Osteocyte (in vitro differentiated cells): ENCODE measurements at places on chromosomes 16 and 17. TPM values are rescaled to one million over a fixed set of nuclear protein-coding genes. Genes with fewer than 3 reads are reported as not detected.

DNA sequence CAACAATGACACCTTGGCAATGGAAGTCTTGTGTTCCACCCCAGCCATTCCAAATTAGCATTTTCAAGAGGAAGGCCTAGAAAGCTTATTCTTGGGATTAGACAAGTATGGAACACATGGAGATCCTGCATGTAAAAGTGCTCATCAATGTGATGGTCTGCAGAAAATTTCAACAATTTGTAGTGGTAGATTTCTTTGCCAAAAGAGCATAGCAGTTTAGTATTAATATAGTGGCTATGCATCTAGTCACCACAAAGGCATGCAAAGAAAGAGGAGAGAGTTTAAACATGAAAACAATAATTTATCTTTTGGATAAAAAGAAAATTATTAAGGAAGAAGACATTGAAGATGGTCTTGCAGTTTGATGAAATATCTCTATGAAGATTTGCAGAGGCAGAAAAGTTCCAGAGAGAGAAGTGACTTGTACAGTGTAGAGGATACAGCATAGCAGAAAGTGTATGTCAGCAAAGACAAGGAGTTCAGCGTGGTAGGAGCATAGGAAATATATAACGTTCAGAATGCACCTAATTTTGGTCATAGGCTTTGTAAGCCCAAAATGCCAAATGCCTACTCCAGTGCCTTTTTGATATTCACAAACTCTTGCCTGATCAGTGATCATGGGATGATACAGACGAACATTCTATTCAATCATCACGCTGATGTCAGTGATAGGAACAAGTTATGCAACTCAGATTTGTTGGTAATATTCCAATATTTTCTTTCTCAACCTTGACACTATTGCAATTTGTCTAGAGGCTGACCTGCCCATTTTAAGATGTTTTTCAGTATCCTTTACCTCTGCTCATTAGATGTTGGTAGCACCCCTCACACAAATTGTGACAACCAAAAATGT, 727.9 kb upstream of the SOX9 start:
- DNase-seq, result no peak

DNA sequence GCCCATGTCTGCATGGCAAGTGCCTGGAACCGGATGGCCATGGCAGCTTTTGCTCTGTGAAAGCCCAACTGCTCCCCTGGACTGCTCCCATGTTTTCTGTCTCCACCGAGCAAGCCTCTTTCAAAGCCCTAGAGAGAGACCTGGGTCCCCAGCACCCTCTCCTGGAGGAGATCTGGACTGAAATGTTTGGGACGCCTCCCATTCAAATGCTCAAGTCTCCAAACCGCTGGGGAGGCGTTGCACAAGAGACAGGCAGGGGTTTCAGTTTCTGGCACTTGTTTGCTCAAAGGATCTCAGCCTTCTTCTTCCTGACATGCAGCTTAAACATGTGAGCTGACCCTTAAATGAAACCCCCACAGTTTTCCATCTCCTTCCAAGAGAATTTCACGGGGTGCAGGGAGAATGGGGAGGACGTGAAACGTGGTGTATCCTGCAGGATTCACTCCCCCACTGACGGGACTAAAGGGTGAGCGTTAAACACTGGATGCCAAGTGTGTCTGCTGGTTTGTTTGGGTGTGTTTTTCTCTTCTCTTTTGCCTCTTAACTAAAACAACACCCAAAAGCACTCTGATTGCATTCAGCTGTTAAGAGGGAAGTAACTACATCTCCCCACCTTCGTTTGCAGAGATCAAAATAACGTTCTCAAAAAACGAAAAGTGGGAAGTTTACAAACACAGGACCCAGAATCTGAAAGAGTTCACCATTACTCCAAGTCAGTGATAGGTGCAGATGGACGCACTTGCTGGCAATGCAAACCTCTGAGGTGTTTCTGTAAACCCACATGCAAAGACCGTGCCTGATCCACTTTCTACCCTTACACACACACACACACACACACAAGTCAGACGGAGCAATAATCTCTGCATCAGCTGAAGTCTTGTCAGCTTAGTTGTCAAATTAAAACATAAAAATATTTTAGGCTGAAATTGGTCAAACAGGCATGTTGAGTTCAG, 256.9 kb downstream of the C16orf95 start:
- DNase-seq, result no peak

GRCh38 chr17:33375103-33375502, 82.0 kb upstream of the ASIC2 start:
- DNase-seq, result no peak

- no peak for DNase-seq
These were observed 19.8 kb downstream of the FMNL1 start for GRCh38 chr17:45241328-45242028.

- no peak for DNase-seq
These were observed 4.7 kb downstream of the DLX3 start for GRCh38 chr17:49990331-49990730.

- DNase-seq, result no peak
These were observed 41.0 kb upstream of the ZNF750 start for GRCh38 chr17:82880620-82881323.

- DNase-seq, result no peak
These were observed 50.7 kb upstream of the DOC2B start for GRCh38 chr17:231966-232807.

DNA sequence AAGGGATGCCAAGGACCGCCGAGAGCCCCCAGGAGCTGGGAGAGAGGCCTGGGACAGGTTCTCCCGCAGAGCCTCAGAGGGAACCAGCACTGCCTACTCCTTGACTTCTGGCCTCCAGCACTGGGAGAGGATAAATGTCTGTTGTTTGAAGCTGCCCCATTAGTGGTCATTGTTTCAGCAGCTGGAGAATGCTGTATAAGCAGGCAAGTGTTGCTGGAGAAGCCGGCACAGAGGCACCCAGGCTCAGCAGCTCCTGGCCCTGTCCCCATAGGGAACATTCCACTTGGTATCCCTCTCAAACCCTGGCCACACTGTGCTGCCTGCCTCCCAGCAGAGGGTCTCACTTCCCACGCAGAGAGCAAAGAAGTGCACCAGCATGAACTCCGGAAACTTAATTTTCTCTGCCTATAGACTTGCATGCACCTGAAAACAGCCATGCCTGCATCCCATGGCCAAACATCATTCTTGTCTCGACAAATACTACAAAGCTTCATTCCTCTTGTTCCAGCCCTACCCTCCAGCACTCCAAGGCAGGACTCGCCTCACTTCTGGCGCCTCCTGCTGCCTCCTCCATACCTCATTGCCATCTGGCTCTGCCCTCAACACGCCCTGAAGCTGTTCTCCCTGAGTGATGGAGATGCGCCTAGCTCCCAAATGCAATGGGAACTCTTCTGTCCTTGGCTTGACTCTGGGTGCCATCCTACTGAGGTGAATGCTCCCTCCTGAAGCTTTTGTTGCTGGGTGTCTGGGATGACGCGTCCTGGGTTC, 88.1 kb downstream of the DNAH17 start:
- DNase-seq, result no peak

DNA sequence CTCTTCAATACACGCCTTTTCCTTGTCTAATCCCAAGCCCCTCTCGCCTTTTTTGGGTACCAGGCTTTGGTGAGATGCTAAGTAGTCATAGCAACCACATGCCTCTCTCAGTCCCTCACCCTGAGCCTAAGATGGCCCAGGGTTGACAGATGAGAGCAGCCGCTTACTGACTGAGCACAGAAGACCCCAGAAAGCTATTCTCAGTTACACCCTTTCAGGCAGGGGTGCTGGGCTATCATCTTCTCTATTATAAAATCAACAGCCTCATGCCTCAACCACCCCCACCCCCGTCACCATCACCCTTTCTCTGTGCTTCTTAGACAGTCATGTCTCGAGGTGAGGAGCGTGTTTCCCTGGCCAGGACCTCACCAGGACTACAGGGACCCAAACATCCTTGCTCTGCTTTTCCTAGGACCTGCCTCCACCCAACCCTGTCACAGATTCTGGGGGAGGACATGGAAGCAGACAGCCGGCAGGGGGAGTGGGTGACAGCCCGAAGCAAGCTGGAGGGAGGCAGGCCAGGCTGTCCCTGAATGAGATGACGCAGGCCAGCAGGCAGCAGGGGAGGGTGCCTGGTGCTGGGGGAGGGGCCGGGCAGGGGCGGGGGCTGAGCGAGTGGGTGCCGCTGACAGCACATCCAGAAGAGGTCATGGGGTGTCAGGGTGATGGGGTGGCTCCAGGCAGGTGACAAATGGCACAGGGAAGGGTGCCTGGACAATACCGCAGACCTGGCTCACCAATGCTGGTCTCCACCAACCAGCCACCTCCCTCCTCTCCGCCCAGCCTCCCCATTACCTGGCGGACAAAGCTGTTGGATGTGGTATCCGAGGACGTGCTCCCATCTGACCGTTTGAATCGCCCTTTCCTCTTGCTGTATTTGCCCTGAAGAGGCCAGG, 3.1 kb downstream of the CACNB1 start:
- no peak for DNase-seq

DNA sequence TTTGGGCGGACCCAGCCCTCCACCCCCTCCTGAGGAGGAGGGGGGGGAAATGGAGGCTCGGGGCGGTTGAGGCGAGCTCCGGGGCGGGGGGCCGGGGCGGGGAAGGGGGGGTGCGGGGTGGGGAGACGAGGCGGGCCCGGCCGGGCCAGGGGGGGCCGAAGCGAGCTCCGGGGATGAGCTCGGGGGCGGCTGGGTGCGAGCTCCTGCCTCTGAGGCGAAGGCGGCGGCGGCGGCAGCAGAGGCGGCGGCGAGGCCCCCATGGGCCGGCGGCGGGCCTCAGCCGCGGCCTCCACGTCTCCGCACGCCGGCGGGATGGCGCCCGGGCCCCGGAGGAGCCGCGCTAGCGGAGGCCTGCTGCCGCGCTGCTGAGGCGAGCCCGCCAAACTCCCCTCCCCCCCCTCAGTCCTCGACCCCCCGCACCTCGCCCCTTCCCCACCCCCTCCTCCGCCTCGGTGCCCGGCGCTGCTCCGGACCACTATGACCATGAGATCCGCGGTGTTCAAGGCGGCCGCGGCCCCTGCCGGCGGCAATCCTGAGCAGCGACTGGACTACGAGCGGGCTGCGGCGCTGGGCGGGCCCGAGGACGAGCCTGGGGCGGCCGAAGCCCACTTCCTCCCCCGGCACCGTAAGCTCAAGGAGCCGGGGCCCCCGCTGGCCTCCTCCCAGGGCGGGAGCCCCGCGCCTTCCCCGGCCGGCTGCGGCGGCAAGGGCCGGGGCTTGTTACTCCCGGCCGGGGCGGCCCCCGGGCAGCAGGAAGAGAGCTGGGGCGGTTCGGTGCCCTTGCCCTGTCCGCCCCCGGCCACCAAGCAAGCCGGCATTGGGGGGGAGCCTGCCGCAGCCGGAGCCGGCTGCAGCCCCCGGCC, 596 bp downstream of the MSL1 start:
- DNase-seq, result peak; percentile 87

DNA sequence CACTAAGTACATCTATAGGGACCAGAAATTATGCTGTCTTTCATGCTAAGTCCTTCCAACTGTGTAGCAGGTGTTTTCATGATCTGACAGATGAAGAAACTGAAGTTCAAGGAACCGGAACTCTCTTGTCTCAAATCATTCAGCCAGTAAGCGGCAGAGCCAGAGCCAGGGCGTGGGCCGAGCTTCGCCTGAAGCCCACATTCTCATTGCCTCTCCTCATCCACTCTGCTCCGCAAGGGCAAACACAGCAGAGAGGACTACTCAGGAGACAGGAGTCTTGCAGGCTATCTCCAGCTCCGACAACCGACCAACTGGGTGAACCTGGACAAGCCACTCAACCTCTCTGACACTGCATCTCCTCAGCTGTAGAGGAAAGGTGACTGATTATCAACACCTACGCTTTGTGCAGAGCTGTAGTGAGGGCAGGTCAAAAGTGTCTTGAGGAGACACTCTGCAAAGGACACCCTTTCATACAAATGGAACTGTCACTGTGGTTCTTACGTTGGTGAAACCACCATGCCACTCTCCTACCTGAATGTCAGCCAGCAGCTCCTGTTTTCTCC, 72.9 kb downstream of the CYTH1 start:
- no peak for DNase-seq

DNA sequence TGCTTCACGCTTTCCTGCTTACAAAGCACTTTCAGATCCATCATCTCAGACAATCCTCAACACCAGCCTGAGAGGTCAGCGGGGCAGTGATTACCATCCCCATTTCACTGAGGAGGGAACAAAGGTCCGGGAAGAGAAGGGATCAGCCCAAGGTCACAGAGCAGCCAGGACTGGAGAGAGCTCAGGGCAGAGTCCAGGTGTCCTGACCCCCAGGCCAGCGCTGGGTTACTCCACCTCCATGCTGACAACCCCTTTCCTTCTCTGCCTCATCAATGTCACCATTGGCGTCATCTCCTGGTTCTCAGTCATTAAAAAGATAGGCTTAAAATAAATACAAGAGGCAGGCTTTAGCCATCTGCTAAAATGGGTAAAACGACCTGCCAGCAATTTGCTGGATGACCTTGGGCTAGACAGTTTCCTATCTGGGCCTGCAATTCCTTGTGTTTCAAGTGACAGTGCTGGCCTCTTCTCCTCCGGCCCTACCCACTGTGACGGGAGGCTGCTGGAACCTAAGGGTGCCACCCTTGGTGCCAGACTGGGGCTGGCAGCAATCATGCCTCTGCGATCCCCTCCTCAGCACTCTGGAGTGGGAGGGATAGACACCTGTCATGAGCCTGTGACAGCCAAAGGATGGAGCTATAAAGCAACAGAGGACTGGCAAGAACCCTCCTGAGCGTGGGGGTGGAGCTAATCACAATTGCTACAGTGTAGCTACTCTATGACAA, 79.5 kb upstream of the CCL1 start:
- no peak for DNase-seq

- DNase-seq, result no peak
These were observed 82.1 kb downstream of the CFDP1 start for GRCh38 chr16:75351183-75351582.

DNA sequence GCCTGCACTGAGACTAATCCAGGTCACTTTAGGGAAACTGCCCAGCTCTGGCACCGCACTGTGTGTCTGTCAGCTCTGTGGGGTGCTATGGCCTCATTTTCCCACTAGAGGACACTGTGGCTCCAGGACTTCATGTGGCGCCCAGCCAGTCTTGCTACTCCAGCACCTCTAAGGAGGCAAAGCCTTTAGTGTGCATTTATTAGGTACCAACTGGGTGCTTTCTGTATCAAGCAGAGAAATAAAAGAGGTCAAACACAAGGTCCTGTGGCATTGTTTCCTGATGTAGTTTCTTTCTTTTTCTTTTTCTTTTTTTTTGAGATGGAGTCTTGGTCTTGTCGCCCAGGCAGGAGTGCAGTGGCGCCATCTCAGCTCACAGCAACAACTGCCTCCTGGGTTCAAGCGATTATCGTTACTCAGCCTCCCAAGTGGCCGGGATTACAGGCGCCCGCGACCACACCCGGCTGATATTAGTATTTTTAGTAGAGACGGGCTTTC, 12.5 kb upstream of the RHBDL3 start:
- DNase-seq, result peak; percentile 89

- no peak for DNase-seq
These were observed 151.5 kb upstream of the ERCC4 start for GRCh38 chr16:13768471-13768870.

DNA sequence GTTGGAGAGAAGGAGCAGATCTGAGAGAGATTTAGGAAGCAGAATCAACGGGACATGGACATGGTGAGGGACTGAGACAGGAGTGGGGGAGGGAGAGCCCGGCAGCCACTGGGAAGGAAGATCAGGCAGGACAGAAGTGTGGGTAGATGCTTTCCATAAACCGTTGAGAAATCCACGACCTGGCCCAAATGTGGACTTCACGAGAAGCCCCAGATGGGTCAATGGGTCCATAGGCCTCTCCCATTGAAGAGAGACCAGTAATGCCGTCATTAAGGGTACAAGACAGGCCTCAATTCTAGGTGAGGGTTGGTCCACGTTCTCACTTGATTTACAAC, 530 bp upstream of the CCL22 start:
- DNase-seq, result no peak

MYO1C gene
- total RNA-seq, result 183 and 184 TPM in 2 replicates

FGF11 gene
- 1.3 and 1.5 TPM in 2 replicates for total RNA-seq

MEOX1 gene
- total RNA-seq, result not detected in 2 replicates

PRR14 gene
- 44.7 and 52.0 TPM in 2 replicates for total RNA-seq

FBXW10B gene
- total RNA-seq, result 0.40 TPM in 1 of 2 replicates, not detected in the other

FADS6 gene
- not detected in 2 replicates for total RNA-seq

ZNF423 gene
- total RNA-seq, result 25.1 and 26.5 TPM in 2 replicates
